HS-27A (cell line): ENCODE measurements at places on chromosomes 2 and 18.

GRCh38 chr18:46657115-46657955 is at the start of gene LOXHD1:
TSS of gene LOXHD1 (minus strand) at chr18:46657220. CDS start at chr18:46657033, 187 bp downstream.
- no peak for DNase-seq

- DNase-seq, result no peak
Observed at GRCh38 chr2:168703926-168704325, 98.5 kb upstream of the NOSTRIN start.

- DNase-seq, result no peak
Observed at GRCh38 chr2:236715491-236715961, 145.9 kb downstream of the ACKR3 start.

DNA sequence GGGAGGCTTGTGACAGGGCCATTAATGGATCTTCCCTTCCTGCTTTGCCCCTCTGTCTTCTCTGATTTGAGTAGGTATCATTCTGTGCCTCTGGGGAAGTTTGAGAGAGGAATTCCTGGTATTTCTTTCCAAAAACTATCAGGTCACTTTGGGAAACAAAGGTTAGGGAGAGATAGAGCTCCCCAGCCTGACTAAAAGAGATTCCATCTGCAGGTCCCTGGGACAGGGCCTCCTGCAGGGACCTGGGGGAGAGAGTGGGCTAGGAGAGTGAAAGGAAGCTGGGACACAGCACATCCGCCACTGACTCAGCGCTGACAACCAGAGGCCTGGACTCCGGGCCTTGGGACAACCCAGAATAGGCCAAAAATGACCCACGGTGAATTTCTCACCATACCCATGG is 6.4 kb downstream of the GALNT14 start:
- no peak for DNase-seq
